ENCODE measurements at places on chromosomes 7 and 10.

- H3K27ac ChIP-seq = no peak overlapping the region
- no peaks in the 10 kb centered on the region for H3K4me1 ChIP-seq
- H3K27me3 ChIP-seq = no peaks in the 10 kb centered on the region
- no peak for DNase-seq
- H3K4me3 ChIP-seq = no peak overlapping the region
Measured at GRCh38 chr7:7996568-7996967, 28.0 kb downstream of the GLCCI1 start.

DNA sequence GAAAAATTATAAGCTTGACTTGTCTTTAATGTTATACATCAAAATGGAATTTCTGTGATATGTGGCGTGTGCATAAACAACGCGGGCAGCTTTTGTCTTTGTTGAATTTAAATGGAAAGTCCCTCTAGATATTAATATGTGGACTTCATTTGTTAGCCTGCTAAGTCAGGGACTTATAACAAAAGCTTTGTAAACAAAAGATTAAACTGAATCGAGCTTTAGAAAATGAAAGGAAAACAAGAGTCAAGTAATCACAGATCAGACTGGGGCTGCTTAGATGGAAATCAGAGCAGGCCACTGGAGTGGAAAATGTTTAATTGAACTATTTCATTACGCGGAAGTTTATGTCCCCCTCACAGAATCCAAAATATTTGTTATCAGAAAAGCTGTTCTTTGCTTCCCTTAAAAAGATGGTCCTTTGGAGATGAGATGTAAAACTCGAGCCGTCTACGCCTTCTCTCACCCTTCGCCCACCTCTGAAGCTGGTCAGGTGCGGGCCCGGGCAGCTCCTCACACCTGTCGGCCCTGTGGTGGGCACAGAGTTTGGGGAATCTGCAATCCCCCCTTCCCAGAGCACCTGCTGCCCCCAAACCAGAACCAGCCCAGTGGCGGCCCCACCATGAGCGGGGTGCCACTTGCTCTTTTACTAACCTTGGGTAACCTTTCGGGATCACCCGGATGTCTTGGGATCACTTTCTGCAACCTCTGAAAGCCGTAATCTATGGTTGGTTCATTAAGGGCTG is 116.2 kb downstream of the EBF3 start:
- no peaks in the 10 kb centered on the region for H3K4me1 ChIP-seq
- H3K4me3 ChIP-seq = no peak overlapping the region
- no peak overlapping the region for H3K27ac ChIP-seq
- H3K27me3 ChIP-seq = no peaks in the 10 kb centered on the region

- H3K4me3 ChIP-seq = no peak overlapping the region
- no peak overlapping the region for H3K27ac ChIP-seq
- no peak for DNase-seq
- no peaks in the 10 kb centered on the region for H3K36me3 ChIP-seq
Measured at GRCh38 chr10:92263396-92263795, 27.5 kb downstream of the CPEB3 start.

- no peak overlapping the region for H3K4me3 ChIP-seq
- peaks cover 23% of the 10 kb centered on the region for H3K4me1 ChIP-seq
- no peaks in the 10 kb centered on the region for H3K27me3 ChIP-seq
- no peaks in the 10 kb centered on the region for H3K36me3 ChIP-seq
- H3K27ac ChIP-seq = peak overlapping the region; percentile 74
- no peak for DNase-seq
Measured at GRCh38 chr10:103818105-103818504, 37.3 kb downstream of the SH3PXD2A start.

- H3K27me3 ChIP-seq = no peaks in the 10 kb centered on the region
- no peaks in the 10 kb centered on the region for H3K4me1 ChIP-seq
- no peak for DNase-seq
Measured at GRCh38 chr7:12469568-12469967, 65.9 kb upstream of the VWDE start.

- H3K27me3 ChIP-seq = no peaks in the 10 kb centered on the region
- no peak overlapping the region for H3K4me3 ChIP-seq
- H3K4me1 ChIP-seq = no peaks in the 10 kb centered on the region
- H3K27ac ChIP-seq = no peak overlapping the region
- DNase-seq = no peak
- no peaks in the 10 kb centered on the region for H3K36me3 ChIP-seq
Measured at GRCh38 chr7:140537750-140538482, 58.6 kb upstream of the MKRN1 start.

GRCh38 chr10:58827381-58827780 is 314.7 kb downstream of the BICC1 start:
- no peaks in the 10 kb centered on the region for H3K4me1 ChIP-seq
- DNase-seq = no peak
- no peaks in the 10 kb centered on the region for H3K27me3 ChIP-seq
- H3K36me3 ChIP-seq = no peaks in the 10 kb centered on the region

GRCh38 chr10:51007781-51008180 is 66.5 kb upstream of the PRKG1 start:
- peaks cover 25% of the 10 kb centered on the region for H3K4me1 ChIP-seq
- no peak for DNase-seq
- H3K36me3 ChIP-seq = no peaks in the 10 kb centered on the region
- H3K27me3 ChIP-seq = no peaks in the 10 kb centered on the region

DNA sequence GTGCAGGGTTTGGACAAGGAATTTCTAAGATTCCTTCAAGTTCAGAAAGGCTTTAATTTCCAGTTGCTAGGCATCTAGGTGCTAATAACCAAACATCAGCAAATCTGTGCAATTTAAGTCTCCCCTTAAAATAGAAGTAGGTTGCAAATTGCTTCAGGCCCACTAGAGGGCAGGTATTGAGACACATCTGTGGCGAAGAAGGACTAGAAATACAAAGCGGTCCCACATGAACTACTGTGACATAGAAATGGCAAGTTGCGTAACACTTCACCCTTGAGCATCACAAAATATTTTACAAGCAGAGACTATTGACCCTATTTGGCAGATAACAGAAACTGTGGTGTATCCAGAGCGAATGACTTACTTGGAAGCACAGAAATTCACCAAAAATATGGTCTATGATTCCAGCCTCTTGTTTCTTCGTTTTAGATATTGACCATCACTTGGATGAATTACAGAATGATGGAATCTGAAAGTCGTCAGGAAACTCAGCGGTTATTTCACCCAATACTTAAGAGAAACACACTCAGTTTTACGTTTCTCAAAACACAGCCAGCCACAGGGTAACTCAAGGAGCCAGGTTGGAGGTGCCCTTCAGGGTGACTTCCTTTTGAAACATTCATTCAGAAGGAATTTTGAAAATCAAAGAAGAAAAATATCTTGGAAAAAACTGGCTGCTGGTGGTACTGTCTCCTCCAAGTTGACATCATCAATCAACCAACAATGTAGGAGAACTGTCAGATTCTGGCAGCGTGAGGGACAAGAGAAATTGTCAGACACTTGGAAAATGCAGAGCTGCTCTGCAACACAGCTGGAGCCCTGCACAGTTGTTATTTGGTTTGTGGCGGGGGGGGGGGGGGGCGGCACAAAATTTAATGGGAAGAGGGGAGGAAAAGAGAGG is 256.3 kb upstream of the MINDY3 start:
- no peaks in the 10 kb centered on the region for H3K36me3 ChIP-seq
- H3K27me3 ChIP-seq = no peaks in the 10 kb centered on the region
- no peak overlapping the region for H3K27ac ChIP-seq
- no peaks in the 10 kb centered on the region for H3K4me1 ChIP-seq
- H3K4me3 ChIP-seq = no peak overlapping the region

DNA sequence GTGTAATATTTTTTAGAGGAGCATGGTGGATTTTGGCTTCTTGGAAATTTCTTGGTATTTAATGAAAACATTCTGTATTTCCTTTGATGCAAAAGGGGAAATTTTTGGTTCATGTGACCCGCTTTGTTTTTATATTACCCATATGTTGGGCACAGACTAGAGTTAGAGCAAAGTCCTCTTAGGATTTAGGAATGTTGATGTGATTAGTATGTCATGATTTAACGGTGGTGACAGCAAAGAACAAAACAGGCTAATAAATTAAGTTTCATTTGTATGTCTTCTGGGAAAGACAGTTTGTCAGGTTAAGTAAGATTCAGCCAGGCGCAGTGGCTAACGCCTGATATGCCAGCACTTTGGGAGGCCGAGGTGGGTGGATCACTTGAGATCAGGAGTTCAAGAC is 304.6 kb downstream of the REEP3 start:
- no peak overlapping the region for H3K4me3 ChIP-seq
- no peaks in the 10 kb centered on the region for H3K36me3 ChIP-seq
- no peak for DNase-seq
- H3K4me1 ChIP-seq = no peaks in the 10 kb centered on the region
- H3K27ac ChIP-seq = no peak overlapping the region
- no peaks in the 10 kb centered on the region for H3K27me3 ChIP-seq

DNA sequence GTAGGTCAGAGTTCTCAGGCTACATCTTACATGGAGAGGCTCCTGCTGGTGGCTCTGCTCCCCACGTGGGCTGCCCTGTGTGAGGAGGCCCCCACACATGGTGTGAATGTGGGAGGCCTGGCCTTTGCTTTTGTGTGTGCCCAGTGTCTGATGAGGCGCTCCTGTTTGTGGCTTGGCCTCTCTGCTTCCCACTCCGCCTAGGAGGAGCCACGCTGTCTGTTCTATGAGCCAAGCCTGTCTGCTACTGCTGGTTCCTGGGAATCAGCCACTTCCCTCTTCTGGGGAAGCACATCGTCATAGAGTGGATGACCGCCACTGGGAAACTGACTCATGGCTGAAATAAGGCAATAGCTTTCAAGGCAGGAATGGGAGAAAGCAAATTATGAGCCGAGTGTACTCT is 87.1 kb downstream of the CYP26A1 start:
- H3K27ac ChIP-seq = peak overlapping the region; percentile 21
- peak; percentile 85 for DNase-seq
- no peaks in the 10 kb centered on the region for H3K4me1 ChIP-seq
- no peaks in the 10 kb centered on the region for H3K36me3 ChIP-seq
- no peaks in the 10 kb centered on the region for H3K27me3 ChIP-seq

GRCh38 chr10:102395400-102396316 is at the start of gene NFKB2:
Gene NFKB2, plus strand, starts transcription at chr10:102395705. Its CDS starts 255 bp downstream, at chr10:102395960.
- no peaks in the 10 kb centered on the region for H3K27me3 ChIP-seq
- H3K4me1 ChIP-seq = peaks cover 25% of the 10 kb centered on the region

DNA sequence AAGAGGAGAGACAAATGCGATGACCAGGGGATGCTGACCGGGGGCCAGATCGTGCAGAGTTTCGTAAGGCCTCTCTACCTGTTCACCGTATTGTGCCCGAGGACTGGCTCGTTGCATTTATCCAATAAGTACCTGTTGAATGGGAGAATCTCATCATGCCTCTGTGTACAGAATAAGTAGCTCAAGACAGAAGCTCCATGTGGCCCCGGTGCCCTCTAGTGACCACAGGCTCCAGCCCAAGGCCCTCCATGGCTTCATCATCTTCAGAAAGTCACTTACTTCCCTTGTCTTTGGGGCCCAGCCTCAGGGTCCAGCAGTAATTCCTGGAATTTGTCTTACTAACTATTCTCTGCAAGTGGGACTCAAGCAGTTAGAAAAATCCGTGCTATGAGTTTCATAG is 151.0 kb downstream of the CHN2 start:
- no peaks in the 10 kb centered on the region for H3K36me3 ChIP-seq
- DNase-seq = peak; percentile 33
- no peak overlapping the region for H3K4me3 ChIP-seq
- H3K4me1 ChIP-seq = no peaks in the 10 kb centered on the region
- no peaks in the 10 kb centered on the region for H3K27me3 ChIP-seq

- DNase-seq = peak; percentile 90
- H3K36me3 ChIP-seq = no peaks in the 10 kb centered on the region
- H3K4me1 ChIP-seq = peaks cover 29% of the 10 kb centered on the region
- H3K27ac ChIP-seq = peak overlapping the region; percentile 80
- H3K4me3 ChIP-seq = no peak overlapping the region
Measured at GRCh38 chr10:116756277-116756676, 13.9 kb upstream of the HSPA12A start.

- no peaks in the 10 kb centered on the region for H3K36me3 ChIP-seq
- H3K4me1 ChIP-seq = no peaks in the 10 kb centered on the region
- no peak overlapping the region for H3K4me3 ChIP-seq
- peak overlapping the region; percentile 49 for H3K27ac ChIP-seq
- no peak for DNase-seq
- H3K27me3 ChIP-seq = no peaks in the 10 kb centered on the region
Measured at GRCh38 chr7:2819954-2820397, 24.1 kb downstream of the GNA12 start.

GRCh38 chr7:64618785-64619456 is 47.0 kb upstream of the ZNF107 start:
- H3K27me3 ChIP-seq = no peaks in the 10 kb centered on the region
- no peaks in the 10 kb centered on the region for H3K36me3 ChIP-seq
- no peak overlapping the region for H3K4me3 ChIP-seq
- H3K27ac ChIP-seq = no peak overlapping the region
- H3K4me1 ChIP-seq = no peaks in the 10 kb centered on the region

- no peaks in the 10 kb centered on the region for H3K36me3 ChIP-seq
- no peaks in the 10 kb centered on the region for H3K27me3 ChIP-seq
- H3K4me3 ChIP-seq = no peak overlapping the region
- no peaks in the 10 kb centered on the region for H3K4me1 ChIP-seq
- no peak overlapping the region for H3K27ac ChIP-seq
Measured at GRCh38 chr10:1677307-1677939, 59.9 kb downstream of the ADARB2 start.

DNA sequence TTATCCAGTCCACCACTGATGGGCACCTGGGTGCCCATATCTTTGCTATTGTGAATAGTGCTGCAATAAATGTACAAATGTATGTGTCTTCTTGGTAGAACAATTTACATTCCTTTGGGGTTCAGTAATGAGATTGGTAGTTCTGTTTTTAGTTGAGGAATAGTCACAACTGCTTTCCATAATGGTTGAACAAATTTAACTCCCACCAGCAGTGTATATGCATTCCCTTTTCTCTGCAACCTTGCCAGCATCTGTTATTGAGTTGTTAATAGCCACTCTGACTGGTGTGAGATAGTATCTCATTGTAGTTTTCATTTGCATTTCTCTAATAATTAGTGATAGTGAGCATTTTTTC is 27.8 kb downstream of the COA1 start:
- H3K36me3 ChIP-seq = no peaks in the 10 kb centered on the region
- no peak overlapping the region for H3K27ac ChIP-seq
- H3K27me3 ChIP-seq = no peaks in the 10 kb centered on the region
- H3K4me3 ChIP-seq = no peak overlapping the region
- no peaks in the 10 kb centered on the region for H3K4me1 ChIP-seq
- DNase-seq = no peak

GRCh38 chr10:88200312-88201032 is 337.0 kb downstream of the PTEN start:
- no peak overlapping the region for H3K4me3 ChIP-seq
- H3K27ac ChIP-seq = no peak overlapping the region
- no peaks in the 10 kb centered on the region for H3K27me3 ChIP-seq
- H3K4me1 ChIP-seq = no peaks in the 10 kb centered on the region
- no peaks in the 10 kb centered on the region for H3K36me3 ChIP-seq
- DNase-seq = no peak

DNA sequence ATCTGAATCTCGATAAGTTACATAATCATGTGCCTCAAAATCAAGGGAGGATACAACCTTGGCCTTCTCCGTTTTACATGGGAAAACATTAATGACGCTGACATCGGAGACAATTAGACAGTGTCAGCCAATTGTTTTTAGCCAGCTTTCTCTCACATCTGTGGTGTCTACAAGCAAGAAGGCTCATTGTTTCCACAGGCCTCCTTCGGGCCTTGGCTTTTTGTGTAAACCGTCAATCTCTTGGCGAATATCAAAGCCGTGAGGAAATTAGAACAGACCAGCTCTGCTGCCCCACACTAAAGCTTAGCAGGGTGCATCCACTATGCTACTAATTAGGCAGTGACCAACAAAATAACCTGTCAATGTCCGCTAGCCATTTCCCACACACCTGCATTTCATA is 43.2 kb downstream of the VAX1 start:
- no peaks in the 10 kb centered on the region for H3K27me3 ChIP-seq
- no peak overlapping the region for H3K4me3 ChIP-seq

Data from tibial artery (tissue), 4 donors.